ENCODE measurements at places on chromosomes 5 and 9.

GRCh38 chr5:110836851-110837250 lies 98.0 kb downstream of the SLC25A46 start:
- no peak for DNase-seq

DNA sequence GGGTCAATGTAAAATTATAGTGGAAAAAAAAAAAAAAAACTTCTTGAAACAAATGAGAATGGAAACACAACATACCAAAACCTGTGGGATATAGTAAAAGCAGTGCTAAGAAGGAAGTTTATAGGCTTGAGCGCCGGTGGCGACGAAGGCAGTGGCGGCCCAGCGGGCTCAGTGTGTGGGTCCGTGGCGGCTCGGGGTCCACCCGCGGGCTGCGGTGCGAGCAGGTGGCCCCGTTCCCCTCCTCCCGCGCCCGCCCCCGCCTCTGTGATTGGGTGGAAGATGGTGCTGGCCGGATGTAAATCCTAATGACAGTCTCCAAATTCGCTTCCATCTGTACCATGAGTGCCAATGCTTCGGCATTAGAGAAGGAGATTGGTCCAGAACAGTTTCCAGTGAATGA lies 57.5 kb upstream of the TLX3 start:
- no peak for DNase-seq

DNA sequence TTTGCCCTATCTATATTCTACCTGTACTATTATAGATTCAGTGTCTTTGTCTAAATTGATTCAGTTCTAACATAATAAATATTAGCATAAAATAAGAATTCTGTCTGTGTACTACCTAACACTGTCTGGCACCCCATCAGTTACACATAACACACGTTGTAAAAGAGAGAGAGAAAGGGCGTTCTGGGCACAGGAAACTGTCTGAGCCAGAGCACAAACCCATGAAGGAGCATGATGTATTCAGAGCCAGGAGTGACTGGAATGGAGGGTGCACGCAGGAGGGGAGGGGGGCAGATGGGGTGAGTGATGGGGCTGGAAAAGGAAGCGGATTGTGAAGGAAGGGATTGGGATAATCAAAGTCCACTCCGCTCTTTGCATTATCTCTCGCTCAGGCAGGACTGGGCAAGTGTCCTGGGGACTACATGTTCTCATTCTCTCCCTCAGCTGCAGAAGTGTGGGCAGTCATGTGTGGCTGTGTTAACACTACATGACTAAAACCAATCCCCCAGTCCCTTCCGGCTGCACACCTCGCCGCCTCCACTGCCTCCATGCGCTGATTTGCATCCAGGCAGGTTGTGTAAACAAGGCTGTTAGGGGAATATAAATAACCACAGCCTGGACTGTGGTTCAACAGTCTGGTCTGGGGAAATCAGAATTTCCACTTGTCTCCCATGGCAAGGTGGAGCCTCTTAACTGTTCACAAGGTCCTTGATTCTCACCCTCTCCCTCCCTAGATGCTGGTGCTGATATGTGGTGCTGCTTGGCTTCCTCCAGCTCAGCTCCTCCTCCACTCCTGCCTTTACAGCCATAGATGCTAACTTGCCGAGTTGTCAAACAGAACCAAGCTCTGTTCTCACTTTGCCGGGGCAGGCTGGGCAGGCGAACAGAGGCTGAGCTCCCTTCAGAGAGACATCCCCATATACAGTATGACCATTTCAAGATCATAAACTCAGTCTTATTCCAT lies 367.5 kb upstream of the BRINP1 start:
- DNase-seq, result no peak

GRCh38 chr5:19685473-19685872 lies 302.5 kb downstream of the CDH18 start:
- DNase-seq, result no peak

DNA sequence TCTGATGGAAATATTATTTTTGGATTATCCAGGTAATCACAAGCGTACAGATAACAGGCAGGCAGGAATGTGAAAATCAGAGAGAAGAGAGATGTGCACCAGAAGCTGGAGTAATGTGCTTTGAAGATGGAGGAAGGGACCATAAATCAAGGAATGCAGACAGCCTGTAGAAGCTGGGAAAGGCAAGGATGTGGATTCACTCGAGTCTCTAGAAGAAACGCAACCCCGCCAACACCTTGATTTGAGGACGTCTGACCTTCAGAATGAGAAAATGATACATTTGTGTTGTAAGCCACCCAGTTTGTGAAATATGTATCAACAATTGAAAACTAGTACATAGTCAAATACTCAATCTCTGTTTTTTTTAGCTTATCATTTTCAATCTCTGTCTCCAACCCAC lies 207.6 kb upstream of the MPDZ start:
- no peak for DNase-seq

DNA sequence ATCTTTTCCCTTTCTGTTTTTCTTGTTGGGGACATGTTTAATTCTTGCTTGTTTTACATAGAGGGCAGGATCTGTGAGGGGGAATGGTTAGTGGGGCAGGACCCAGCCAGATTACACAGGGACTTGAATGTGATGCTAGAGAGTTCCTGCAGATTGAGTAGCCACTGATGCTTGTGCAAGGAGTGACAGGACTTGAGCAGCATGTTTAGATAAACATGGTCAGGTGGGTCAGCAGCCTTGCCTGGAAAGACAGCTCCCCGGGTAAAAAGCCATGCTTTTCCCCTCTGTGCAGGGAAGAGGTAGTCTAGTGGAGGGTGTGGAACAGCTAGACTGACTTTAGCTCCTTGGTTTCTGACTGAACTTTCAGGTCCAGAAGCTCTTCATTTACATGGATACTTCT lies 261.2 kb downstream of the AOPEP start:
- DNase-seq, result no peak

- no peak for DNase-seq
Measured at GRCh38 chr5:5296051-5296450, 126.4 kb upstream of the ICE1 start.

Data from HS-27A (cell line).